ENCODE measurements at places on chromosomes 16 and 17.

GRCh38 chr16:51225878-51226277 lies 74.8 kb upstream of the SALL1 start:
- DNase-seq = no peak

GRCh38 chr16:70740914-70741782 lies 55.3 kb upstream of the MTSS2 start:
- DNase-seq = no peak

DNA sequence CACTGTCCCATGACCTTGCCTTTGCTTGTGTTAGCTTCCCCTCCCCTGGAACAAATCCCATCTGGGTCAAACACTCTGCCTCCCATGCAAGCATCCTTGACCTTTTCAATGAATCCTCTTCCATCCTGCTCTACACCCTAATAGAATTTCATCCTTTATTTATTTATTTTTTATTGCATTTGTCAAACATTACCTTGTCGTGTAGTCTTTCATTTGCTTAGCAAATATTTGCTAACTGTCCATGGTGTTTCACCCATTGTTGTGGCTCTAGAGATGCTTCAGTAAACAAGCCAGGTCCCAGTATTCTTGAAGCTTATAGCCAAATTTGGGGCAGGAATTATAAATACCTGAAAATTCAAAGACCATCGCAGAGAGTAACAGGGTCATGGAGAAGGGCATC lies 51.0 kb upstream of the MRTFB start:
- DNase-seq = no peak

GRCh38 chr16:1289477-1289866 lies 20.0 kb upstream of the UBE2I start:
- no peak for DNase-seq

DNA sequence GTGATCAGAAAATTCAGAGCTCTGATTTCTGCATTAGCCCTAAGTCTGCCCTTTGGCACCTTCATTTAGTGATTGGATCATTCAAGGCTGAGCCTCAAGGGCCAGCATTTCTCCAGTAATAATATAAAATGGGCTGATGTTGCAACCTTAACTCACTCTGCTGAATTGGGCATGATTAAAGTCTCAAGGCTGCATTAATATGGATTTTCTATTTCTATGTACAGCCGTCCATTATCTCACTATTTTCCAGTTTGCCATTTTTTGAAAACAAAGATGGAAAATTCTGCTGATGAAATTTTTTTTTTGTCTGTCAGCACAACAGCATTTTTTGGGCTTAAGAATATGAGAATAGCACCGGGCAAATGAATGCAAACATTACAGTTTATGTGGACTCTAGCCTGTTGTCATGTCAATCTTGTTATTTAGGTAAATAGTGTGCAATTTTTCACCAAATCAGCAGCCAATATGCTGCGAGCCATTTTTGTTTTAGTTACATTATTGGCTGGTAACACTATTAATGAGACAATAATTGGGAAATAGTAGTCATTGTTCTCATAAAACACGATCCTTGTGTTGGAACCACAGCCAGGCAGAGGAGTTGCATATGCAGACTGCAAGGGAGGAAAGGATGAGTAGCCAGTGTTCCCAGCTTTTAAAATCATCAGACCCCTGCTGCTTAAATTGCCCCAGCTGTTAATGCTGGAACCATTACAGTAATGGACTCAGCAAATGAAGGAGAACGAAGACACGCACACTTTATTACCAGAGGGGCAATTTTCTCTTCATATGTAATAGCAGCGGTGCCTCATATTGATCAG lies 10.5 kb downstream of the FTO start:
- peak; percentile 47 for DNase-seq
